Naive thymus-derived CD8-positive, alpha-beta T cell (primary cell): ENCODE measurements at places on chromosomes 16 and 17. TPM values are rescaled to one million over a fixed set of nuclear protein-coding genes. Genes with fewer than 3 reads are reported as not detected.

DNA sequence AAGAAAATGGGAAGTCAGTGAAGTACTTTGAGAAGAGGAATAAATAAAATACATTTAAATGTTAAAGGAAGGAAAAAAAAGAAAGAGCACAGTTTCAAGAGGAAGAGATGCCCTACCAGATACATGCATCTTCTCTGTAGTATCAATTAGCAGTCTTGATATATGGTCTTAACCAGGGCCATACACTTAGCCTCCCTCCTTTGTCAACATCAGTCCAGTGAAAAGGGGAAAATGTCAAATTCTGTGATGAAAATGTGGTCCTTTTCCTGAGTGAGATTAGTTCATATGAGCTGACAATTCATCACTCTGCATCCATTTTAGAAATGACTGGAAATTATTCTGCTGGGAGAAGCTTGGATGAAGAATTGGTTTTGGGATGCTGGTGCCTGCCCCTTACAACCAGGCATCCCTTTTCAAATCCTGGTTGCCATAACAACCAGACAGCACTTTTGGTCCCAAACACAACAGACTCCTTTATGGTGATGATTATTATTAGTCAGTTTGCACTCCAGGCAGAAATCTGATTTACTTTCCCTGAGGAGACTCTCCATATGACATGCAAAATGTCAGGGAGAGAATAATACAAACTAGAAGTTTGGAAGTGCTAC lies 933.6 kb upstream of the CDH8 start:
- DNase-seq = no peak

DNA sequence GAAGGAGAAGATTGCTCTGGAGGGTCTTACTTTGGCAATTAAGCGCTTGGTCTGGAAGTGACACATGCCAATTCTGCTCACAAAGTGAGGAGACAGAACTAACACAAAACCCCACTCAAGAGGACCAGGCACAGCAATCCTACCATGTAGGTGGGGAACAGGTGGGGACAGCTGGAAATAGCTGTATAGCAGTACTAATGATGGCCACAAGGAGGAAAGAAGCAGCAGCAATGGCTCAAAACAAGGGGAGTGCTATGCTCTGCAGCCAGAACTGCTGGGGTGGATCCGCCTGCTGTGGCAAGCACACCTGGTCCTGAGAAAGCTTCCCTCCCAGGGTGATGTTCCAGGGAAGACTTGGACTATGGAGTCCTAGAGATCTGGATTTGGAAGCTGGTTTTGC lies 17.0 kb upstream of the TMEM132E start:
- DNase-seq = no peak

DNA sequence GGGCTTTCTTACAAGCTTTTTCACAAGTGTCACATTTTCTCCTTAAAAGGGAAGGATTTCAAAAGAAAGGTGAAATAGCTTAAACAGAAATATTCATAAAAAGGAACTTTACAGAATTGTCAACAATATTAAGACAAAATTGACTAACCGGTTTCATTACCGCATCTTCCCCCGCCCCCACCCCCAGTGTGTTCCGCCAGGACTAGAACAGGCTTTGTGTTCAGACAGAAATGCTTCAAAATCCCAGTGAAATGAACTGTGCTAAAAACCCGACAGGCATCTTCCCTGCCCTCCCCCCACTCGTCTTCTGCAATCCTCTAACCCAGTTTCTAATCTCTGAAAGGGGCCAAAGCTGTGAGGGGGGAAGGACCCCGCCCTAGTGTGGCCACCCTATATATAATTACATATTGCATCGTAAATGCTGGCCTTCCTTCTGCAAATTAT lies 990 bp upstream of the ROGDI start:
- DNase-seq = no peak

DNA sequence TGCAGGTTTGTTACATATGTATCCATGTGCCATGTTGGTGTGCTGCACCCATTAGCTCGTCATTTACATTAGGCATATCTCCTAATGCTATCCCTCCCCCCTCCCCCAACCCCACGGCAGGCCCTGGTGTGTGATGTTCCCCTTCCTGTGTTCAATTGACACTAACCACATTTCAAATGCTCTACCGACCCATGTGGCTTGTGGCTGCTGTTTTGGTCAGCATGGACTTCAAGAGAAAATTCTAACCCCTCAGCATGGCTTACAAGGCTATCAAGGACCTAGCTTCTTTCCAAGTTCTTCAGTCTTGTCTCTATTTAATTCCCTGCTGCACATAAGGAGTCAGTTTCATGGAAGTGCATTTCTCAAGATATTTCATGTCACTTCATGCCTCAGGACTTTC lies 52.9 kb downstream of the MMD start:
- DNase-seq = no peak

GRCh38 chr16:76976101-76976500 lies 214.9 kb upstream of the MON1B start:
- no peak for DNase-seq

DNA sequence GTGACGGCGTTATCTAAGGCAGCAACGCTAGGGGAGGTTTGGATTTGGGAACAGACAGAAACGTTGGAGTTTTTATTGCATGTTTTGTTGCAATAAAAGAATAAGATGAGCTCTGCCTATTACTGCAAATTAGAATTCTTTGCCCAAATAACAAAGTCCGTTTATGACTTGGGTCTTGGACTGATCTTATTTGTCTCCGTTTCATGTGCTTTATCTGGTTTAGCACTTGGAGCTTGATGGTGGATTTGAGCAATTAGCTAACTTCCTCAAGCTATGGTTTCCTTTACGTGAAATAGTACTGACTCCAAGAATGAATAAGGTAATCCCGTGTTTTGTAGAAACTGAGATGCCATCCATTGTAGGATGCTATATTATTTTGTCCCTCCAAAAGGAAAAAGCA lies 233.0 kb upstream of the IRX5 start:
- no peak for DNase-seq

DNA sequence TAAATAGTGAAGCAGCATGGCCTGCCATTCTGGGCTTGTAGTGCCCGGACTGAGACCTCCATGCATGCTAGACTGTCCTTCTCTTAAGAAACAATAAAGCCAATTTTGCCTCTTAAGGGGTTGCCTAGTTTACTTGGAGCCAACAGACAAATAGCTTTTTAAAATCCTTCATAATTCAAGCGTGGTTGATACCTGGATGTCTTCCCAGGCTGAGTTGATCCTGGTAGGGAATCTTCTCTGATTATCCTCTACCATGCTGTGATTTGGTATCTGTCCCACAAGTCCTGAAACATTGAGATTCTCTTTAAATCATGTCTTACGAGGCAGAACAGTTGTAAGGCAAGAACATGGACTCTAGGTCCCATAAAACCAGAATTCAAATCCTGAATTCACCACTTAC lies 359.6 kb upstream of the CCL2 start:
- no peak for DNase-seq

DNA sequence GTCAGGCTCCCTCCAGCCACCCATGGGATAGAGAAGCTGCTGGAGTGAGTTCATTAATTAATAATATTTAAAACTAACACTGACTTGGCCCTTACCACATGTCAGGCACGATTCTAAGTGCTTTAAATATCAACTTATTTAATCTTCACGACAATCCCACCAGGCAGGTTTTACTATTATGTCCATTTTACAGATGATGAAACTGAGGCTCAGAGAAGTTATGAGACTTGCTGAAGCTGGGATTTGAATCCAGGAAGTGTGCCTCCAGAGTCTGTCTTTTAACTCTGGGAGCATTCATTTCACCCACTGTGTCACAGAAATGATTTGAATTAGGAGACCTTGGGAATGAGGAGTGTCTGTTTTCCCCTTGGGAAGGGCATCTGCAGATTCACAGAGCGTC lies 8.8 kb downstream of the SPNS3 start:
- no peak for DNase-seq

GRCh38 chr17:69535016-69535570 lies 120.6 kb downstream of the MAP2K6 start:
- DNase-seq = no peak

Gene CA7
- not detected for total RNA-seq

Gene ABCA6
- total RNA-seq = 0.70 TPM

Gene SEPTIN12
- not detected for total RNA-seq

Gene CHST4
- not detected for total RNA-seq

Gene CANT1
- total RNA-seq = 34.6 TPM

Gene NTN3
- not detected for total RNA-seq
